NCI-H1694 (cell line): ENCODE measurements at places on chromosomes 16 and 17.

DNA sequence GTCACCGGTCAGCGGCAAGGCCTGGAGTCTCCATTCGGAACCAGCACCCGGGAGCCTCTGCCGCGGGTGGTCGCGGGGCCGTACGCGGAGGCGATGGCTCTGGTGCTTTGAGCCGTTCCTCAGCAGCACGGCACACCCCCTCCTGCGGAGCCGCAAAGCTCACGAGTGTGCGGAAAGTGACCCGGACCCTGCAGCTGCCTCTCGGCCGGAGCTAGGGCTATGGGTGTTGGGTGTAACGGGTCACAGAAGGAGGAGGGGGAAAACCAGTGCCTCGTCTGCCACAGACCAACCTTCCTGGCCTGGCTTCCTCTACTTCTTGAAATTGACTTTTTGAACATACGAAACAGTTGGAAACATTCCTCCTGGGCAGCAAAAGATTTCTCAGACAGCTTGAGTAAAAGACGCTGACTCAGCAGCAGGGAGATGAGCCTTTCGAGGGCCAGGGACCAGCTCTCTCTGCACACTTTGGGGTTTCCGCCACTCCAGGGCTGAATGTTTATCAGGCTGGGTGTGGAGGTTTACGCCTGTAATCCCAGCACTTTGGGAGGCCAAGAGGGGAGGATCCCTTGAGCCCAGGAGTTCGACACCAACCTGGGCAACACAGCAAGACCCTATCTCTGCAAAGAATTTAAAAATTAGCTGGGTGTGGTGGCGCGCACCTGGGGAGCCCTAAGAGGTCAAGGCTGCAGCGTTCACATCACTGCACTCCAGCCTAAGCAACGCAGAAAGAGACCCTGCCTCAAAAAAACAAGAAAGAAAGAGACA is 26.4 kb upstream of the PITPNA start:
- DNase-seq = no peak

DNA sequence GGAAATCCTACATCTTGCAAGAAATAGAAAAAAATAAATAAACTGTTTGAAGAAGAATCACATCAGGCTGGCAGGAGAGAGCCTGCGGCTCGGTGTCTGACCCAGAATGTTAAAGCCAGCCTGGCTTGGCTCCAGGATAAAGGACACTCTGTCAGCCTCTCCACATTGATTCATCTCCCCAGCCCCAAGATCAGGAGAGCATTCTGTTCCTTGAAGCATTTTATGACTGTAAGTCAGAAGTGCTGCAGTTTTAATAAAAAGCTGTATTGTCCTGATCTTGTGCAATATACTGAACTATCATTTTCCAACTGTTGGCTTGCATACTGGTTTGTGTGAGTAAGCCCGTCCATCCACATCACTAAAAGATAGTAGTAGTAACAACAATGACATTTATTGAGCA is 426.6 kb downstream of the HAPSTR1 start:
- DNase-seq = no peak

GRCh38 chr16:50706250-50706649 is 12.8 kb downstream of the NOD2 start:
- no peak for DNase-seq

GRCh38 chr17:40821536-40821935 is 878 bp downstream of the KRT10 start:
- DNase-seq = no peak

- no peak for DNase-seq
Measured at GRCh38 chr16:17318238-17318637, 152.5 kb downstream of the XYLT1 start.
